ENCODE measurements at places on chromosomes 7 and 10.

DNA sequence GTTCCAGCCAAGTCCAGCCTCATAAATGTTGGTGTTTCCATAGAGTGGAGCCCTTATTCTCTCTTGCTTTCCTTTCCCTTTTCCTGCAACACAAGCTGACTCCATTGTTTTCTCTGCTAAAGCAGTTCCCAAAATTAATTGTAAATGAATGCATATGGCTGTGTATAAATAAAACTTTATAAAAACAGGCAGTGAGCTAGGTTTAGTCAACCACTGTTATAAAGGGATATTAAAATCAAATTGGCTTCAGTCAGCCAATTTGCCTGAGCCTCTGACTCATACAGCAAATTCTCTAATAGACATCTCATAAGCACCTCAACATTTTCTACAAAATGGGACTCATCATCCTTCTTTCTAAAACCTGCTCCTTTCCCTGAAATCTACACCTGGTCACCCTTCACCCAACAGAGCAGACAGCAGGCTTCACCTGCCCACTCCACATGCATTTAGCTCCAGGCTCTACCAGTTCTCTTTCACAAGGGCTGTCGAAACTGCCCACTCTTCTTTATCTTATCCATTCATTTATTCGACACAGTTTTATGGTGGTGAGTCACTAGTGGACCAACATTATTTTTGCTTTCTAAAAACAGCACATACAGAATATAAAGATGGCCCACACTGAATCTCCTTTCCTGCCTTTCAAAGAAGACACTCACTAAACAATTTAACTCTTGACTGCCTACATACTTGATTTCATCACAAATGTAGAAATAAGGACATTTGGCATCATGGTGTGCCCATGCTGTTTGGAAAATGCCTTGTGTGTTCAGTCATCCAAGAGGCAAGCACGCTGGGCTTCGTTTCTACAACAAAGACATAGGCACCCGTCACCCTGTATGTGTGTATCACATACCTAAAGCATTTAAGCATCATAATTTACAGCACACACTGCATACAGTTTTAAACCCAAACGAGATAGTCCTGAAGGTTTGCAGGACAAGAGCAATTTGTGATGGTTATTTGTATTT, 74.6 kb upstream of the C7orf33 start:
- no peak for DNase-seq

DNA sequence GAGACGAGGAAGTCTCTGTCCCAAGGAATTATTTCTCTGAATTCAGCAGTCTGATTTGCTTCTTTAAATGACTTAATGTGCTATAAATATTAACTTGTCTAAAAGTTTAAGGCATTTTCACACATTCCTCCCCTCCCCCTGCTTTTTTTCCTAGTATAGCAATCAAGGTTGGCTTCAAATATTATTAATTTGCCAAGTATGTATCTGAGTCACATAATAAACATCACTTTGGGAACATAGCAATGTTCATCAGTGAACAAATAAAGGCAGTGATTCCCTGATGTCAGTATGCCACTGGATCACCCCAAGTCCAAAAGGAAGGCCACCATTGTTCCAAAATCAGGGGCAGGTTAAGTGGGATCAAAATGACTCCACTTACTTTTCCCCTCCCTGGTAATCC, 40.5 kb downstream of the PDE6C start:
- DNase-seq: no peak

DNA sequence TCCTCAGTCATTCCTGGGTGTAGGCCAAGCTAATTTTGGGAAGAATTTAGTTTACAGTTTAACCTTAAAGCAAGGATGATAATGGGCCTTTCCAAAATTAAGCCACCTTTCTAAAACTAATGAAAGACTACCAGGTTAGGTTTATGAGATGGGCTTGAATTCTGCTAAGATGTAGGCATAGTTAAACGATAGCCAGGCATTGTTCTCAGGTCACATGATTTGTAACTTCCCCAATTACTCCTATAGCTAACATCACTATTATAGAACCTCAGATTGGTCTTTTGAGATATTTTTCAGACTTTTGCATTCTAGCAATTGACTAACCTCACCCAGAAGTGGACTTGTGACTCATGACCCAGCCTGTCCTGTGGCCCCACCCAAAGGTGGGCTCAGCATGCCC, 7.0 kb upstream of the NUB1 start:
- DNase-seq: no peak

DNA sequence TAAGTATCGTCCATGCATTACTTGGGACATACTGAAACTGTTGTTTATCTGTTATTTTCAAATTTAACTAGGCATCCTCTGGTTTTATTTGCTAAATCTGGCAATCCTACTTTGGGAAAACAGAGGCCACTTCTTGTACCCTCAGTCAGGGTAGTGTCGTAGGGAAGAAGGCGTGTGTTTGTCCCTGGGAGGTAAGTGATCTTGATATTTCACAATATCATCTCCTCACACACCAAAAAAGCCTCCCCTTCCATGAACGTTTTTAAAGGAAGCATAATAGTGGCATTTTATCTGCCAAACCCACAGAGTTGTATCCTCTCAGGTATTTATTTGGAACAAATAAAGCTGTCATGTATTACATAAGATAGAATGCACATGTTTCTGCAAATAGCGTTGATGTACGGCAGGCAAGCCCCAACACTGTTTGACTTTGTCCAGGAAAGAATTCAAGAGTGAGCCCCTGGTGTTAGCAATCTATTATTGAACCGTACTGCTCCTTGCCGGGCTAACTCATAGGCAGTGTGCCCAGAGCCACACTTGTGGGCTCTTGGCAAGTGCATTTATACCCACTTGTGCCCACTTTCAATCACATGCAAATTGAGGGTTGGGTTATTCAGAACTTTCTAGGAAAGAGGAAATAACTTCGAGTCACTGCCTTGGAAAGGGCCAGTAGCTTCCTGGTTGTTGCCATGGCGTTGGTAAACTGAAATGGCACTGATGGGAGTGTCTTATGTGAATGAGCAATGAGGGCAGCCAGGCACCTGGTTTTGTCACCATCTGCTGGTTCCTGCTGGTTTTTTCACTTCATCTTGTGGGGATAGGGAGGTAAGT, 266.0 kb downstream of the USP6NL start:
- DNase-seq: peak; percentile 95

- no peak for DNase-seq
Measured at GRCh38 chr7:42606193-42606905, 305.5 kb downstream of the C7orf25 start.

Measured in MV-4-11 (cell line).